CD4-positive, alpha-beta T cell treated with Interleukin-17A for 1 hour (primary cell): ENCODE measurements at places on chromosomes 2 and 18.

DNA sequence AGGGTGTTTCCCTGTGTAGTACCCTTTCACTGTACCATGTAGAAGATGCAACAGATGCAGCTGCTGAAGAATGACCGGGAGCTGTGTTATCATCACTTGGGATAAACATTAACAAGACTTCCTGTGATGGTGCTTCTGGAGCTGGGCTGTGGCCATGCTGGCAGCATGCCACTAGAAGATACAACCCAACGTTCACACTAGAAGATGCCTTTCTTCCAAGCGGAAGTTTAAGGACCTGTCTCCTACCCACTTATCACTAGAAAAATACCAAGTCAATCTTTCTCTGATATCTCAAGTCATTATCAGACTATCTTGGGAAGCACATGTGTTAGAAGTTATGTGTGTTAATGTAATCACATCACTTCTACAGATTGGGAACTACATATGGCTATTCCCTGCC lies 953.5 kb downstream of the CNTNAP5 start:
- no peak for DNase-seq

DNA sequence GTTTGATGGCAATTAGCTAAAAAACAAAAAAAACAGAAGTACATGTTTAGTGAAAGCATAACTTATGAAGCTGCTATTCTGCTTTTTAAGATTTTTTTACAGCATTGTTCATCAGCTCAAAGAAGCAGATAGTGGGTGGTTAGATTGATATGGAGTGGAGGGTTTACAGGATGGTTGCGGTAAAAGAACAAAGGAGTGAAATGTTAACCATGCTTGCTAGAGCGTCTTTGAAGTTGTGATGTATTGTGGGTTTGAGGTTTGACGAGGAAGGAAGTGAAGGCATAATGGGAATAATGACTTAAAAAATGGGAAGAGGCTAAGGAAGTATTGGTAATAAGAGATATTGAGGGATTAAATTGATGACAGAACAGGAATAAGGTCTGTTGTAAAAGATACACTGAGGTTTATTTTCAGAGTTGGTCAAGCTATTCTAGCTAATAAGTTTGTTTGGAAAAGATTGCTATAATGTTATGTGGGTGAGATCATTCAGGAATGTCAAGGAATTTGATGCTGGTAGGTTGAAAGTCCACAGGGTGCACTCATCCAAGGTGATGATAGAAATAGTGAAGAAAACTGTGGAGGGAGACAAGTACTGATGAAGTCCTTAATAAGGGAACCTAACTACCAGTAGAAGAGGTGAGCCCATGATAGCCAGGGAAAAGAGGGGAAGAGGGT lies 14.6 kb downstream of the SPOPL start:
- DNase-seq, result peak; percentile 31

- no peak for DNase-seq
Measured at GRCh38 chr2:33457556-33458247, 18.7 kb upstream of the RASGRP3 start.

- no peak for DNase-seq
Measured at GRCh38 chr2:1967242-1968208, 223.2 kb upstream of the PXDN start.

DNA sequence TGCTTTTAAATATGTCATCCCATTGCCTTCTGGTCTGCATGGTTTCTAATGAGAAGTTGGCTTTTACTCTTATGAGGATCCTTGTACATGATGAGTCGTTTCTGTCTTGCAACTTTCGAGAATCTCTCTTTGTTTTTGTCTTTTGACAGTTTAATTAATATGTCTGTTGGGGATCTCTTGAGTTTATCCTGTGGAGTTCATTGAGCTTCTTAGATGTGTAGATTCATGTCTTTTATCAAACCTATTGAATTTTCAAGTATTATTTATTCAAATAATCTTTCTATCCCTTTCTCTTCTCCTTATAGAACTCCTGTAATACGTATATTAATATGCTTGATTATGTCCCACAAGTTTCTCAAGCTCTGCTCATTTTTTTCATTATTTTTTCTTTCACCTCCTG lies 67.9 kb downstream of the TMEM185B start:
- no peak for DNase-seq

DNA sequence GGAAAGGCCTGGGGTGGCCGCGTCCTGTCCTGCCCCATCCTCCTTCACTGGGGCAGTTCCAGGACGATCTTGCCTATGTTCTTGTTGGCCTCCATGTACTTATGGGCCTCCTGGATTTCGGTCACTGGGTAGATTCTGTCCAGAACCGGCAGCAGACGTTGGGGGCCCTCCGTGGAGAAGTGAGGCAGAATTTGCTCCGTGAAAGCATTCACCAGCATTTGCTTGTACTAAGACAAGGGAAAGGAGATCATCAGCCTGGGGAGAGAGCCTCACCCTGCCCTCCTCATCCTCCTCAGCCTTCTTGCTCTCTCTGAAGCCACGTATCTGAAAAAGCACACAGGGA lies 1.4 kb upstream of the SF3B6 start:
- DNase-seq, result no peak

GRCh38 chr2:229610333-229610732 lies 104.0 kb downstream of the DNER start:
- DNase-seq, result no peak

GRCh38 chr2:240701736-240702639 lies 10.3 kb downstream of the AQP12A start:
- DNase-seq, result no peak

GRCh38 chr18:907115-907884 lies 2.6 kb downstream of the ADCYAP1 start:
- DNase-seq, result peak; percentile 2

- no peak for DNase-seq
Measured at GRCh38 chr2:202577250-202578183, 57.3 kb upstream of the FAM117B start.

- no peak for DNase-seq
Measured at GRCh38 chr2:118565786-118566540, 281.5 kb downstream of the EN1 start.

GRCh38 chr2:42784204-42784880 lies 8.0 kb downstream of the HAAO start:
- no peak for DNase-seq
